Activated T-cell treated with anti-CD3 and anti-CD28 coated beads, Interleukin-2, amount 50 U/mL, for 72 hours (primary cell): ENCODE measurements at places on chromosomes 16 and 17. TPM values are rescaled to one million over a fixed set of nuclear protein-coding genes. Genes with fewer than 3 reads are reported as not detected.

The FA2H gene
- not detected for total RNA-seq

The ARL5C gene
- total RNA-seq: 0.16 TPM

The AOC3 gene
- total RNA-seq: 9.4 TPM

The MT1E gene
- 94.7 TPM for total RNA-seq

The HS3ST6 gene
- not detected for total RNA-seq

The ZNF771 gene
- total RNA-seq: 6.3 TPM

The KRTAP1-5 gene
- total RNA-seq: not detected

The MEIOB gene
- total RNA-seq: 0.53 TPM

DNA sequence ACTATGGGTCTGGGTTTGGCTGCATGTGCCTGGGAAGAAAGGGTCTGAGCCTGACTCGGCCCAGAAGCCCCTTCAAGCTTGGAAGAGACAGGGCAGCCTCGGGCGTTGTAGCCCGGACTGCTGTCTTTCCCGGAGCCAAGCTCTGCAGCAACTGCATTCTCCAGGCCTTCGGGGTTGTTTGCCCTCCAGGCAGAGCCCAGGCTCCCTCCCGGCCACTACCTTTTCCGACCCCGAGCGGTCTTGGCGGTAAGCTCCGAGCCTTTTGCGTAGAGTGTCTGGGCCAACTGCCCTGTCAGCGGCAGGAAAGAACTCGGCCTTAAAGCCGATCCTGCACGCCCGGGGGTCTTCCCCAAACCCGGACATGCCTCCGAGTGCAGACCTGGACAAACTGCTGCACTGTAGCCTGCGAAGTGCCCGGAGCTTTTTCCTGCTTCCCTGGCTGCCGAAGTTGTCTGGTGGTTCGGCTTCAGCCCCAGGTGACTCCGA lies 1.3 kb downstream of the LHX1 start:
- peak overlapping the region; percentile 93 for H3K4me3 ChIP-seq
- peaks cover 66% of the 10 kb centered on the region for H3K4me1 ChIP-seq
- no peaks in the 10 kb centered on the region for H3K36me3 ChIP-seq
- H3K27ac ChIP-seq: peak overlapping the region; percentile 18
- peaks cover 78% of the 10 kb centered on the region for H3K27me3 ChIP-seq

DNA sequence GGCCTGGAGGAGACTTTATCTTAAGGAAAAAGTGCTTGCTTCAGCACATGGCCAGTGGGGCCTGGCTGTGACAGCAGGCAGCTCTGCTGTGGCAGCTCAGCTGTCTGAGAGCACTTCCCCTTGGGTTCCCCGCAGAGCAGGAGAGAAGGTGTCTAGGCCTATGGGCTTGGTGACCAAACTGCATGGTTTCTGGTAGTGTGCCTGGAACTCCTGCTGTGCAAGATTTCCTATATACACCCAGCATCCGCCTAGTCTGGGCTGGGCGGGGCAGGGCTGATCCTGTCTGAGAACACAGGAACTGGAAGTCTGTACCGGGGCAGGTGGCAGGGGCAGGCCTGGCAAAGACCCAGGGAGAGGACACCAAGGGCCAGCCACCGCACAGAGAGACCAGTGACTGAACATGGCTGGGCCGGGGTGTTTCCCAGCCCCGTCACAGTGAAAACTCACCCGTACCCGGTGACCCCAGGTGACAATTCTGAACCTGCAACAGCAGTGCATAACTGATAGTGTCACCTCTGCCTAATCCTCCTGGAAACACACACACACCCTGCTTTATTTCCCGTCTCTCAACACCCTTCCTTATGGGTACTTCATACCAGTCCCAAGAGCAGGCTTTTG lies 39.3 kb downstream of the CHD9 start:
- no peak overlapping the region for H3K4me3 ChIP-seq
- no peaks in the 10 kb centered on the region for H3K27me3 ChIP-seq
- H3K27ac ChIP-seq: no peak overlapping the region

DNA sequence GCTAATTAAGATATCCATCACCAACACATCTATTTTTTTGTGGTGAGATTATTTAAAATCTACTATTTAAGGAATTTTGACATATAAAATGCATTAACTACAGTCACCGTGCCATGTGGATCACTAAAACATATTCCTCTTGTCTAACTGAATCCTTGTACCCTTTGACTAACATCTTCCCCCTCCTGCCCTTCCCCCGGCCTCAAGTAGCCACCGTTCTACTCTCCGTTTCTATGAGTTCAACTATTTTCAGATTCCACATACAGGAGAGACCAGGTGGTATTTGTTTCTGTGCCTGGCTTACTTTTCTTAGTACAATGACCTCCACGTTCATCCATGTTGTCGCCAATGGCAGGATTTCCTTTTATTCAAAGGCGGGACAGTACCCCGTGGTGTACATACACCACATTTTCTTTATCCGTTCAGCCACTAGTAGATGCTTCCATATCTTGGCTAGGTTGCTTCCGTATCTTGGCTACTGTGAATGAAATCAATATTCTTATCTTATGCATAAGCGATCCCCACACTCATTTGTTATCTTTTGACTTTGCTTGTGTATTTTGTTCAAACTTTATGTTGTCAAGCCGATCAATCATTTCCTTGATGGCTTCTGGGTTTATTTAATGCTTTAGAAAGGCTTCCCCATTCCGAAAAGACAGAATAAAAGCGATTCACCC lies 134.7 kb downstream of the KCNJ12 start:
- peaks cover 41% of the 10 kb centered on the region for H3K27me3 ChIP-seq
- peaks cover 16% of the 10 kb centered on the region for H3K4me1 ChIP-seq
- no peak for DNase-seq
- H3K4me3 ChIP-seq: peak overlapping the region; percentile 88
- no peak overlapping the region for H3K27ac ChIP-seq

- no peaks in the 10 kb centered on the region for H3K36me3 ChIP-seq
- H3K4me3 ChIP-seq: no peak overlapping the region
- peaks cover 44% of the 10 kb centered on the region for H3K4me1 ChIP-seq
- DNase-seq: peak; percentile 33
- H3K27ac ChIP-seq: no peak overlapping the region
These were observed 3.6 kb upstream of the ZCCHC14 start for GRCh38 chr16:87496447-87496801.

GRCh38 chr17:14091367-14091766 lies 22.1 kb downstream of the COX10 start:
- no peak overlapping the region for H3K27ac ChIP-seq
- H3K4me3 ChIP-seq: no peak overlapping the region
- DNase-seq: no peak

- H3K27ac ChIP-seq: no peak overlapping the region
- H3K4me1 ChIP-seq: no peaks in the 10 kb centered on the region
- no peak for DNase-seq
- peaks cover 5% of the 10 kb centered on the region for H3K36me3 ChIP-seq
- no peaks in the 10 kb centered on the region for H3K27me3 ChIP-seq
These were observed 173.1 kb downstream of the CEP112 start for GRCh38 chr17:66018786-66019185.

GRCh38 chr16:11349599-11350276 lies 4.5 kb downstream of the RMI2 start:
- H3K4me1 ChIP-seq: peaks cover 82% of the 10 kb centered on the region
- peaks cover 20% of the 10 kb centered on the region for H3K36me3 ChIP-seq
- no peak overlapping the region for H3K4me3 ChIP-seq
- no peaks in the 10 kb centered on the region for H3K27me3 ChIP-seq
- H3K27ac ChIP-seq: no peak overlapping the region
- no peak for DNase-seq

DNA sequence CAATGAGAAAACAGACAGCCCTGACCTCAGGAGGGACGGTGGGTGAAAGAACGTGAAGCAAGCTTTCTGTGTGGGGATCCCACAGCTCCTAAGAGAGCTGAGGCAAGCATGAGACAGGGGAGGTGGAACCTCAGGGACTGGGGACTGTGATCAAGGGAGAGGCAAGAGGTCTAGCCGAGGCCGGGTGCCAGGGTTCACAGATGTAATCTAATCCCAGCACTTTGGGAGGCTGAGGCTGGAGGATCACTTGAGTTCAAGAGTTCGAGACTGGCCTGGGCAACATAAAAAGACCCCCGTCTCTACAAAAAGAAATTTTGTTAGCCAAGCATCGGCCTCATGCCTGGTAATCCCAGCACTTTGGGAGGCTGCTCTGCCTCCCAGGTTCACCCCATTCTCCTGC lies 4.5 kb upstream of the ADAM11 start:
- no peak overlapping the region for H3K27ac ChIP-seq
- no peaks in the 10 kb centered on the region for H3K4me1 ChIP-seq
- no peak overlapping the region for H3K4me3 ChIP-seq
- DNase-seq: no peak
- H3K27me3 ChIP-seq: peaks cover 14% of the 10 kb centered on the region
- peaks cover 3% of the 10 kb centered on the region for H3K36me3 ChIP-seq

DNA sequence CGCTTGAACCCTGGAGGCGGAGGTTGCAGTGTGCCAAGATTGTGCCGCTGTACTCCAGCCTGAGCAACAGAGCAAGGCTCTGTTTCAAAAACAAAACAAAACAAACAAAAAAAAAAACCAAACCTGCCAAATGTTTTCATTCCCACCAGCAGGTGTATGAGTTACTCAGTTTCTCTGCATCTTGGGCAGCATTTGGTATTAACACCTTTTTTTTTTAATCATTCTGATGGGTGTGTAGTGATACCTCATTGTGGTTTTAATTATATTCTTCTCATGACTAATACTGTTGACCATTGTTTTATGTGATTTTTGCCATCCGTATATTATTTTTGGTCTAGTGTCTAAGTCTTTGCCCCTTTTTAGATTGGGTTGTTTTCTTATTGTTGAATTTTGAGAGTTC lies 15.3 kb downstream of the NFATC3 start:
- peaks cover 70% of the 10 kb centered on the region for H3K4me1 ChIP-seq
- H3K4me3 ChIP-seq: no peak overlapping the region
- H3K27ac ChIP-seq: peak overlapping the region; percentile 8
- no peak for DNase-seq
- H3K27me3 ChIP-seq: no peaks in the 10 kb centered on the region

GRCh38 chr17:21029036-21029435 lies 13.8 kb downstream of the USP22 start:
- peaks cover 81% of the 10 kb centered on the region for H3K4me1 ChIP-seq
- peak; percentile 57 for DNase-seq
- H3K27ac ChIP-seq: peak overlapping the region; percentile 97
- H3K36me3 ChIP-seq: peaks cover 12% of the 10 kb centered on the region
- no peaks in the 10 kb centered on the region for H3K27me3 ChIP-seq

DNA sequence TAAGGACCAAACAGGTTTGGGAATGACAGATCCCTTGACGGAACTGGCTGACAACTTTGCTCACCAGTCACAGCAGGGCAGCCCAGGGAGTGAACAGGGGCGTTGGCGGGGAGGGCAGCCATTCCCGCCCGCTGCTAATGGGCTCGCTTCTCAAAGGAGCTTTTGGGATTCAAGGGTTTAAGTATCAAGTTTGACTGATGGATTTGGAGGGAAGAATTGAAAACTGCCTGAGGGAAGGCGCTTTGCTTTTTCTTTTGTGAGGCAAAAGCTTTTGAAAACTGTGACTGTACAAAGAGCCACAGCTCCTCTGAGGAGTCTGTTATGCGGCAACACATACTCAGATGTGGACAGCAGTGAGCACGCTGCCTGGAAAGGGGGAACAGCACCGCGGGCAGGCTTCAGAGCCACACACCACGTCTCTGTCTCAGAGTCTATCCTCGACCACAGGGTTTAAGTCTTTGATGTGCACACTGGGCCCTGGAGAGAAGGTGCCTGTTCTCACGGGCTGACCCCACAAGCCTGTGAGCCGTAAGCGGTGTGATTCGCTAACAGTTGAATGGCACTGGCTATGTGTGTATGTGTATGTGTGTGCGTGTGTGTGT lies 79.9 kb upstream of the HSBP1 start:
- H3K4me3 ChIP-seq: no peak overlapping the region
- DNase-seq: no peak
- no peak overlapping the region for H3K27ac ChIP-seq
- H3K27me3 ChIP-seq: peaks cover 9% of the 10 kb centered on the region
- no peaks in the 10 kb centered on the region for H3K4me1 ChIP-seq
- no peaks in the 10 kb centered on the region for H3K36me3 ChIP-seq

DNA sequence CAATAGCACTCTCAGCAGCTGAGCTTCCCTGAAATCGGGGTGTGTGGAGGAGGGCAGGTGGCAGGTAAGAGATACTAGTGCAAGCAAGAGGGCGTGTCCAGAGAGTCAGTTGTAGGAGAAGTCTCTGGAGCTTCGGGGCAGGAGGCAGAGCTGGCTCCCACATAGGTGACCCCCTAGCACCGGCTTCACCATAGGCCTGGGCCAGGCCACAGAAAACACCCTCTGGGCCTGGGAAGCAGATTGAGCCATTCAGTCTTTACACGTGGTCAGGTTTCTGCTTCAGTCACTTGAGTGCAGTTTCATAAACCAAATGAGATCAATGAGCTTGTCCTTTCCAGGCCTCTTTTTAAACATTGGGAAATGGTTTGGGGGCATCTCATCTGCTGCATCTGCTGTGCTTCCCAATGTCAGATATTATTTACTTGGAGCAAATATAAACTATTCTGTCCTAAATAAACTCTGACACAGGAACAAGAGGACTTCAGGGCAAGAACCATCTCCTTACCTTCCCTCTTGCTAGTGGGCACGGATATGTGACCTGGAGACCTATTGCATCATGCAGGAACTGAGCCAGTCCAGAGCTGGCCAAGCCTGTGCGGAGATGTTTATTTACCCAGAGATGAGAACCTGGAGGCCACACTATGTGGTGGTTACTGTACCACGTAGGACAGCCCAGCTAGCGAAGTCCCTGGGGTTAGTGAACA lies 16.1 kb downstream of the CCR7 start:
- H3K36me3 ChIP-seq: peaks cover 8% of the 10 kb centered on the region
- DNase-seq: no peak
- peaks cover 94% of the 10 kb centered on the region for H3K4me1 ChIP-seq
- peak overlapping the region; percentile 27 for H3K4me3 ChIP-seq
- H3K27ac ChIP-seq: peak overlapping the region; percentile 19
- H3K27me3 ChIP-seq: no peaks in the 10 kb centered on the region

- H3K36me3 ChIP-seq: no peaks in the 10 kb centered on the region
- H3K4me1 ChIP-seq: peaks cover 9% of the 10 kb centered on the region
- H3K4me3 ChIP-seq: no peak overlapping the region
- no peaks in the 10 kb centered on the region for H3K27me3 ChIP-seq
- no peak overlapping the region for H3K27ac ChIP-seq
- no peak for DNase-seq
These were observed 34.3 kb downstream of the VAC14 start for GRCh38 chr16:70766658-70767057.

DNA sequence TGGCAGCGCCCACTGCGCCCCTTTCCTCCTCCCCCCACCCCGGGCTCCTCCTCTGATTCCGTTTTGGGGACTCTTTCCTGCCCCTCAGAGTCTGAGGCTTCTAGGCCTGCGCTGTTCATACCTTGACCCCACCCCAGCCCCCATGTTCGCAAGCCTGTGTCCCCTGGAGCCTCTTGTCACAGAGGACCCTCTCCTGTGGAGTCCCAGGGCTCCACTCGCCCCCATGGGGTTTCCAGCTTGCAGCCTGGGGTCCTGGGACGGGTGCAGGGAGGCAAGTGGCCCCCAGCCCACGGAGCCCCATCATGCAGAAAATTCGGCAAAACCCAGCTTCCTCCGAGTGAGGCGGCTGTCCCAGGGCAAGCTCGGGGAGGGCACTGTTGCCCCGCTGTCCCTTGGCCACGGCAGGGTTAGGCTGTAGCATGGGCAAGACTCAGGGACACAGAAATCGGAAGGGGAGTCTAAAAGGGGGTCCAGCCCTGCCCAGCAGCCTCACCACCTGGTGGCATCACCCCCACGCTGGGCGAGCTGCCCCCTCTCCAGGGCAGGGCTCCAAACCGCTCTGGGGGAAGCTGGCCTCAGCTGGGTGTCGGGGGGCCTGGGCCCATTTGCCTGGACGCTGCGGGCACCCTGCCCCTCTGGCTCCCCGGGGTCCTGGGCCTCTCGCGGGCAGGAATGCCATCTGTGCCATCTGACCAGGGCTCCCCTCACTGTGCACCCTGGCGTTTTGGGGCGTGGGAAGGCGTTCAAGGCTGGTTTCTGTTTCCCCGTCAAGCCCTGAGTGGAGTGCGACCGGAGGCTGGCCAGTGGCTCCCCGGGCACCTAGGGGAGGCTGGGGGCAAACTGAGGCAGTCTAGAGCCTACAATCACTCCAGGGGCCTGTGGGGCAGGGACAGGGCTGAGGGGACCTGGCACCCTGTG lies 11.5 kb upstream of the BAHCC1 start:
- H3K27me3 ChIP-seq: peaks cover 28% of the 10 kb centered on the region
- no peaks in the 10 kb centered on the region for H3K36me3 ChIP-seq
- DNase-seq: no peak
- H3K4me1 ChIP-seq: no peaks in the 10 kb centered on the region
